ENCODE measurements at places on chromosomes 3 and 15.
A peak's percentile ranks its signal among the peaks of the same experiment; 100 is the strongest.

GRCh38 chr15:41474436-41474835 lies 19.2 kb upstream of the ITPKA start:
- no peak for DNase-seq

DNA sequence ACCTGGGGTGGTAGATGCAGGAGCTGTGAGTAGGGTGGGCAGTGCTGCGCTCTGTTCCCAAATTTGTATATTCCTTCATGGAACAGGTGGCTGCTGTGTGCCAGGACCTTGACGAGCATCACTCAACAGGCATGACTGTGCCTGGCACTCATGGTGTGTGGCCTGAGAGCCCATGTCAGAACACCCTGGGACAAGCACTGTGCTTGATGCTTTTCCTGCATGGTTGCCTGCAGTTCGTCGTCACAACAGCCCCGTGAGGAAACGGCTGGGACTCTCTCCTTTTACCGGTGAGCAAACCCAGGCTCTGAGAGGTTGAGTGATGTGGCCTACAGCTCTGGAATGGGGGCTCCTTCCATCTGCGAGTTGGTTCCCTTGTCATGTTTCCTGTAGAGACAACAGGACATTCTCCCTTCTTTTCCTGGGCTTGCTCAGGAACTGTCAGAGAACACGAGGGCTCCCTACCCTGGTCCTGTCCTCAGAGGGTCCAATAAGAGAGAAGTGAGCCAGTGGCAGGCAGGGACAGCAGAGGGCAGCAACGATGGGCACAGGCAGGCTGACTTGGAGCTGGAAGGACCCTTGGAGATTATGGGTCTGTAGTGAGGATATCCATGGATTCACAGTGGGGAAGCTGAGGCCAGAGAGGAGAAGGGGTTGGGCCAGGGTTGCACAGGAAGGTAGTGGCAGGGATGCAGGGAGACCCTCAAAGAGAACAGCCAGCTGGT lies 37.4 kb downstream of the PRKCD start:
- DNase-seq = no peak

DNA sequence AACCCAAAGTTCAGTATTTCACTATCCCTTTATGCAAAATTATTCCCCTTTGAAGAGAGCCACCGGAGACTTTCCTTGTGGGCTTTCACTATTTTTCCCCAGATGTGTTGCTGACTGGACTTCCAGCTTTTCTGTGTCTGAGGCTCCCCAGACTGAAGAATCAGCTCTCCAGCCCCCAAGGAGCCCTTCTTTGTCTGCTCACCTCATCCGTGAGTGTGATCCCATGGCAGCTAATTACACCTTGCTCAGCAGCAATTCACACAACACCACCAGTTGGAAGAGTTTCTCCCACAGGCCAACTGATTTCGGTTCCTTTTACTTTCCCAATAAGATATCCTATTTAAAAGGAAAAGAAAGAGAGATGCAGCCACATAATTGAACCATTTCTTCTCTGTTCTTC lies 249.5 kb upstream of the TRIM42 start:
- DNase-seq = no peak

- no peak for DNase-seq
Observed at GRCh38 chr15:47908950-47909670, 191.8 kb downstream of the SEMA6D start.

GRCh38 chr15:29920515-29920914 lies 98.2 kb upstream of the TJP1 start:
- no peak for DNase-seq

DNA sequence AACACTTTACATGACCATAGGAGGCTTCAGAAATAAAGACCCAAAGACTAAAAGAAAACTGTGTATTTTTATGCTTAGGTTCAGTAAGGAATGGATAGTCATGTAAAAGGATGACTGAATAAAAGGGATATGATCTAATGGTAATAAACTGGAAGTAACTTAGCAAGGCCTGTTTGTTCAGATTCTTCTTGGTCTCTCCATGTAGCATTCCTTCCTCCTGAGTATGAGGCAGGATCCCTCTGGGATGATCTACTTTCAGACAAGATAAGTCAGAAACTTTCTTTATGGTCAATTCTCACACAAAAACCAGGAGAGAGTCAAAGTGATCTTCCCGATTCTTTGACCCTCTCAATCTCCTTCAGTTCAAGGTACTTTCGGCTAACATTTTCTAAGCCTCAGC lies 340.8 kb upstream of the DCBLD2 start:
- no peak for DNase-seq

DNA sequence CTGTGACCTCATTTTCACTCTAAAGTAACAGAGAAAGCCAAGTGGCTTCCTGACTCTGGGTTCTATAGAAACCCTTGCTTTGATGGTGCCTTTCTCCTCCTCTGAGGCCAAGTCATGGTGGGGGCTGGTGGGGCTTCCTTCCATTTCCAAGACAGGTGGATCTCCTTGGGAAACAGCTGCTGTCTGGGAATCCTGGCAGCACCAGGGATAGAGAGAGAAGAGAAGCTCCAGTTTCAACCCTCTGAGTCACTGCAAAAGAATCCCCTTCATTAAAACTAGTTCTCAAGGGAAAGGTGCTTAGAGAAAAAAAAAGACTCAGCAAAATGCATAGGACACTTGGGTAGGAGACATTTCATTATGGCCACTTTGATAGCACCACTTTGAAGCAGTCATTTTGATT lies 614.4 kb downstream of the FHIT start:
- DNase-seq = no peak

- no peak for DNase-seq
Observed at GRCh38 chr3:42662813-42663535, 9.5 kb downstream of the ZBTB47 start.

DNA sequence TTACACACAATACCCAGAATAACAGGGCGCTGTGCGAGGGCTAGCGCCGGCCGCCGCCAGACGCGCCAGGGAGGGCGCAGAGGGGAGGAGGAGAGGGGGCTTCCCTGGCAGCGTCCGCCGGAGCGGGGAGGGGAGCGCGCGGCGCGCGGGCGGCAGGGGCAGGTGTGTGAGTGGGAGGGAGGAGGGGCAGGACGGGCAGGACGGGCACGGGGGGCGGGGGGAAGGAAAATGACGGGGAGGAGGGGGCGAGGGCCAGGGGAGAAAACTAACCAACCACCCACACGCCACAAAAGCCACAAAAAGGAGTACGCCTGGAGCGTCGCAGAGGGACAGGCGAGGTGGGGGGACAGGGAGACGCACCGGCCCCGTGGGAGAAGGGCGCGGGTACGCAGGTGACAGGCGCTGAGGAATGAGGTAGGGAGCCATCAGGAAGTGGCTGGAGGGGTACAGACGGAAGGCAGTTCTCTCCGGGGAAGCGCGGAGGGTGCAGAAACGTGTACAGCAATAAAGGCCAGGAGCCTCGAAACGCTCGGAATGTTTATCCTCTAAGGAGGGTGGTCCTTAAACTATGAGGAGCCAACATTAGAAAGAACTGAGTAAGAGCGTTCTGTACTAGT lies 610 bp upstream of the SATB1 start:
- DNase-seq = peak; percentile 83

GRCh38 chr15:70998319-70998718 lies 105.7 kb downstream of the LRRC49 start:
- no peak for DNase-seq

- no peak for DNase-seq
Observed at GRCh38 chr15:62241135-62241770, 76.2 kb upstream of the C2CD4B start.

GRCh38 chr15:89085289-89085926 lies 2.8 kb upstream of the ABHD2 start:
- no peak for DNase-seq

DNA sequence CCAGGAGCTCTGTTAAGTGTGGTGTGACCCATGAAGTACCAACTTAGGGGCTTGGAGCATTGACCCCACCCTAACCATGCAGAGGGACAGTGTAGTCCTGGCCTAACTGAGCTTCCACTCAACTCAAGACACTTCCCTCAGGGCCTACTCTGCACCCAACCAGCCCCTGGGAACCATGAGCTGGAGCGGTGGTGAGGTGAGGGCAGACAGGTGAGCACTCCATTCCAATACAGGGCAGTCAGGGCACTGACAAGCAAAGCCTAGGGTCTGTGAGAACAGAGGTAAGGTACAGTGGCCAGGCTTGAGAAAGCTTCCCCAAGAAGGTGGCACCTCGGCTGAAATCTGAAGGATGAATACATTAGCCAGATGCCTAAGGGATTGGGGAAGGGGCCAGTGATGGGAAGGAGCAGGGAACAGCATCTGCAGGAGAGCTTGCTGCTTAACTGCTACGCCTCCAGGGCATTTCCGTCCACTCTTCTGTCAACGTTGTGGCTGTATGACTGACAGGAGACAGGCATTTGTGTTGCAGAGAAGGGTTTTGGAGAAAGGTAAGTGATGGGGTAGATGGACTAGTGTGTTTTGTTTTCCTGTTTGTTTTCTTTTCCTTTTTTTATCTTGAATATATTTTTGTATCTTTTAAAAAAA lies 243.5 kb upstream of the TRIM42 start:
- no peak for DNase-seq

GRCh38 chr15:76140074-76140464 lies 80.3 kb downstream of the TMEM266 start:
- DNase-seq = no peak

- DNase-seq = no peak
Observed at GRCh38 chr3:194053136-194053535, 82.8 kb upstream of the HES1 start.

GRCh38 chr3:170765419-170766078 lies 104.4 kb downstream of the RPL22L1 start:
- DNase-seq = no peak

GRCh38 chr15:49122541-49123062 lies 32.8 kb downstream of the COPS2 start:
- DNase-seq = no peak

DNA sequence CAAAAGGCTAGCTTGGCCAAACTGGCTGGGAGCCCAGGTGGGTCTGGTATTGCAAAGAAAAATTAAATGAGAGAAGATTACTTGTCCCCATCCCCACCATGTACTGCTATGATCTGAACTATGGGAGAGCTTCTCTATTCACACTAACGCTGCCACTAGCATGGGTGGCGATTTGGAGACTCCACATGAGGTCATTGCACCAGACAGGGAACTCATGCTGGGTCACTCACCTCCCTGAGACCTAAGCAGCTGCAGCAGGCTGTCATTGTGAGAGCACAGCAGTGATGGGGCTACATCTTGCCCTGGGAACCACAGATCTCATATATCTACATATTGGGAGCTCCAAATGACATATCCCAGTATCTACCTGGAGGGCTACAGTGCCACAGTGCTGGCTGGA lies 36.3 kb upstream of the NECTIN3 start:
- no peak for DNase-seq

GRCh38 chr3:172622916-172623700 lies 87.8 kb downstream of the NCEH1 start:
- DNase-seq = no peak

GRCh38 chr3:40366203-40367162 lies 20.5 kb upstream of the ENTPD3 start:
- DNase-seq = no peak

GRCh38 chr3:56930706-56931105 lies 129.0 kb upstream of the ARHGEF3 start:
- no peak for DNase-seq

GRCh38 chr15:63372753-63373152 lies 8.9 kb downstream of the CA12 start:
- DNase-seq = no peak

- DNase-seq = no peak
Observed at GRCh38 chr3:138197058-138197457, 10.0 kb downstream of the ARMC8 start.

GRCh38 chr3:175571096-175571495 lies 712.0 kb downstream of the NAALADL2 start:
- no peak for DNase-seq

- peak; percentile 18 for DNase-seq
Observed at GRCh38 chr15:81410318-81410753, 36.3 kb upstream of the TMC3 start.

- DNase-seq = no peak
Observed at GRCh38 chr3:118534519-118534918, 500.1 kb downstream of the IGSF11 start.

DNA sequence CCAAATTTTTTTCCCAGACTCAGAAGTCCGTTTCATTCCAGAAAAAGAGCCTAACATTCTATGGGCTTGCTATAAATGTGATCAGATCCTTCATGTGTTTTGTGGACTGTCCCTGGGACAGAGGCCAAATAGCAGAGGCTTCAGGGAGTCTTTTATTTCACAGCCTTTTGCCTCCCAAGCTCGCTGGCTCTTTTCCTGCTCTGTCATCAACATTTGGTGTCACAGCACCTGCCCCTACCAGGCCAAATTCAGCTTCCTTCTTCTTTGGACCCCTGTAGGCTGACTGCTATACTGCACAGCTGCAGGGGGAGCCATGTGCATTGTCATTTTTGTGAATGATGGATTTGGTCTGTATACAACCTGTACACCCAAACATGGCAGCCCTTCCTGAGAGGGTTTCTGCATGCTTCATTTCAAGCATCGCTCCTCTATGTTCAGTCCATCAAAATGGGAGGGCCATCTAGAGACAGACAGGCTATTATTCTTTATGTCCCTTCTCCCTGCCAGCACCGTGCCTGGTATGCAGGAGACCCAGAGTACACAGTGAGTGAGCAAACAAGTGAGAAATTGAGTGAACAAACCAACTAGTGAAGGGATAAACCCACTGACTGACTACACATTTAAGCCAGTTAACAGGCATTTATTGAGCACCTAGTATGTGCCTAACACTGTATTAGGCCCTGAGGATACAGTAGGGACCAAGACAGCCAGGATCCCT lies 17.9 kb upstream of the RPP14 start:
- no peak for DNase-seq

GRCh38 chr3:38649500-38650247 lies at the start of gene SCN5A:
Gene SCN5A, minus strand, starts transcription at chr3:38649687. Its CDS starts 16,380 bp downstream, at chr3:38633307.
- peak; percentile 43 for DNase-seq

- DNase-seq = no peak
Observed at GRCh38 chr15:59165726-59166125, 40.9 kb upstream of the LDHAL6B start.

DNA sequence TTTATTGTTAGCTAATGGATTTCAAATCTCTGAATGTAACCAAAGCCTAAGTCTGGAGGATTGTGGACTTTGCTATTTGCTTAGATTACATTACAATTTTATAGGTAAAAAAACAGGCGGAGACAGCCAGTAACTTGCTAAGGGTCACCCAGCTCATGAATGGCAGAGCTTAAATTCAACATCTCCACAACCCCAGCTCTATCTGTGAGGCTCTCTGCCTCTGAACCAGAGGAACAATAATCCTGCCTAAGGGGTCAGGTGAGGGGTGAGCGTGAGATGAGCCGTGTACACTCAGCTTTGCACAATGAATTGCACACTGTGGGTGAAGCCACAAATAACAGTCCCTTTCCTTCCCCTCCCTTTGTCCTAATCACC lies 69.8 kb upstream of the SPATA12 start:
- DNase-seq = no peak

DNA sequence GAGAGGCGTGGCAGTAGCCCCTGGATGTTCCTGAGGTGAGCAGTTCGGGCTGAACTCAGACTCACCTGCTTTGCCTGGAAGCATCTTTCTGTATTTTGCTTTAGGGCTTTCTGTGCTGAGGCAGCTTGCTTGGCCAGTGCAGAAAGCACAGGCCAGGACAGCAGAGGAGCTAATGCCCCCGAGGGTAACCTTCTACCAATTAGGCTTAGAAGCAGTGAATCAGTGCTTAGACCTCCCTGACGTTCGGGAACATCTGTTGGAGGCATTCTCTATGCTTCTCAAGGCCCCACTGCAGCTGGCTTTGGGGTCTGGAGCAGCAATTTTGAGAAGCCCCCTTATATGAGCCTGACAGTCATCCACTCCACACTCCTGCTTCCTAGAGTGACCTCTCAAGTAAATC lies 350.7 kb upstream of the PROK2 start:
- no peak for DNase-seq
